ENCODE measurements at places on chromosomes 11 and 22. TPM values are rescaled to one million over a fixed set of nuclear protein-coding genes. Genes with fewer than 3 reads are reported as not detected.

Gene ABCG4
- polyA plus RNA-seq = 0.10 TPM

Gene CDHR5
- 0.10 TPM for polyA plus RNA-seq

Gene GGT1
- 36.1 TPM for polyA plus RNA-seq

Gene PHLDB1
- polyA plus RNA-seq = 27.3 TPM

Gene HMOX1
- polyA plus RNA-seq = 930 TPM

Gene PCSK7
- 29.2 TPM for polyA plus RNA-seq

Gene SBF1
- polyA plus RNA-seq = 34.2 TPM

Gene RIMBP3C
- polyA plus RNA-seq = 0.05 TPM

Gene FOLR3
- 1.1 TPM for polyA plus RNA-seq

Gene TRIM6
- polyA plus RNA-seq = 3.1 TPM

Gene LTO1
- 27.5 TPM for polyA plus RNA-seq
